ENCODE measurements at places on chromosomes 4 and X. TPM values are rescaled to one million over a fixed set of nuclear protein-coding genes. Genes with fewer than 3 reads are reported as not detected.

MAPK10 gene
- 89.8 TPM for polyA plus RNA-seq

- no peak for DNase-seq
Observed at GRCh38 chr4:1711055-1711570, 1.0 kb downstream of the SLBP start.

GRCh38 chrX:152896450-152896849 is 1.4 kb upstream of the ZNF185 start:
- DNase-seq, result no peak

DNA sequence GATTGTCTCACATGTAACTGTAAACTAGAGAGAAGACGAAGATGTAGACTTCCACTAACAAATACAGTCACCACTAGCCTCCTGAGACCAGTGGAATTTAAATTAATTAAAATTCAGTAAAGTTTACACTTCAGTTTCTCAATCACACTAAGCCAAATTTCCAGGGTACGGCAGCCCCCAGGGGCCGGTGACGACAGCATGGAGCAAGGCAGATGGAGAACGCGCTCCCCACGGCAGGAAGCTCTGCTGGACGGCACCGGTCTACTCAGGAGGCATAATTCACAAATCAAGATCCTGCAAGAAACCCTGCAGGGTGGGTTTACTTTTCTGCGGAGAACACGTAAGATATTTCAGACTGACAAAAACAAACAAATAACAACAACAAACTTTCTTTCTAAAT is 80.7 kb downstream of the FAT1 start:
- no peak for DNase-seq

DNA sequence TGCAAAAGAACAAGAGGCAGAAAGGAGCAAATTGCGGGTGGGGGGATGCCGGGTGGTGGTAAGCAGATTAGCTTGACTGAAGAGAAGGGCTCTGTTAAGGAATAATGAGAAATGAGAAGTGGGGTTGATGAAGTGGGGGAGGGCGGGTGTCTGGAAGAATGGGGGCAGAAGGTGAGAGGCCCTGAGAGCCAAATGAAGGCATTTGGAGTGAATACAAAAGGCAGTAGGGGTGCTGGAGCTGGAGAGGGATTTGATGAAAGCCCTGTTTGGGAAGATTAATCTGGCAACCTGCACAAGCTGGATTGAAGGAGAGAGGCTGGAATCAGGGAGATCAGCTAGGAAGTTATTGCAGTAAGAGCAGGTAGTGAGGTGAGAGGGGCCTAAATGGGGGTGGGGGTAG is 82.1 kb downstream of the GUCY2F start:
- DNase-seq, result no peak

GRCh38 chr4:8410066-8410625 is 30.4 kb downstream of the ACOX3 start:
- no peak for DNase-seq

- DNase-seq, result no peak
Observed at GRCh38 chr4:88709989-88710388, 12.4 kb upstream of the NAP1L5 start.

GRCh38 chr4:54392479-54392878 is 163.4 kb downstream of the PDGFRA start:
- DNase-seq, result no peak

ENOX2 gene
- polyA plus RNA-seq, result 19.4 TPM

SLIT2 gene
- polyA plus RNA-seq, result 56.6 TPM

DNA sequence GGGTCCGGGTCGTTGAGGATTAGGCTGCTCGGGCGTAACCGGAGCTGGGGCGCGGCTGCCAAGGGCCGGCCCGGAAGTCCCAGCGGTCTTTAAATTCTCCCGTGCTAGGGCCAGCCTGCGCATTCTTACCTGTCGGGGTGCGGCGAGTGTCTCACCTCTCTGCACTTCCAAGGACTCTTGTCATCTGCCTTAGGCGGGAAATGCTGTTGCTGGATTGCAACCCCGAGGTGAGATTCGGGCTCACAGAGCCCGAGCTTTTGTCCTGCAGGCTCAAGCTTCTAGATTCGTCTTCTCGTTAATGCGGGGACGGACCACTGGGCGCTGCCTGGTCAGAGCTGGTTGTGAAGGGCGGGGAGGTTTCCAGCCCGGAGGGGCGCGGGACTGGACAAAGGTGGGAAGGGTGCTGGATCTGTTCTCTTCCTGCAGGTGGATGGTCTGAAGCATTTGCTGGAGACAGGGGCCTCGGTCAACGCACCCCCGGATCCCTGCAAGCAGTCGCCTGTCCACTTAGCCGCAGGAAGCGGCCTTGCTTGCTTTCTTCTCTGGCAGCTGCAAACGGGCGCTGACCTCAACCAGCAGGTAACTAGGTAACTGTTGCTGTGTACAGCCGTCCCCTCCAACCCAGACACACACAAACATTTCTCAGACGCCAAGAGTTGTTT is at the start of gene ANKRD37:
Gene ANKRD37 (plus strand): TSS at position 118 of the 662 bp plus-strand sequence. CDS start 83 bp downstream, at position 201.
- peak; percentile 72 for DNase-seq

- DNase-seq, result peak; percentile 53
Observed at GRCh38 chrX:13028871-13029636, 15.4 kb downstream of the FAM9C start.

PAGE5 gene
- polyA plus RNA-seq, result not detected

DNA sequence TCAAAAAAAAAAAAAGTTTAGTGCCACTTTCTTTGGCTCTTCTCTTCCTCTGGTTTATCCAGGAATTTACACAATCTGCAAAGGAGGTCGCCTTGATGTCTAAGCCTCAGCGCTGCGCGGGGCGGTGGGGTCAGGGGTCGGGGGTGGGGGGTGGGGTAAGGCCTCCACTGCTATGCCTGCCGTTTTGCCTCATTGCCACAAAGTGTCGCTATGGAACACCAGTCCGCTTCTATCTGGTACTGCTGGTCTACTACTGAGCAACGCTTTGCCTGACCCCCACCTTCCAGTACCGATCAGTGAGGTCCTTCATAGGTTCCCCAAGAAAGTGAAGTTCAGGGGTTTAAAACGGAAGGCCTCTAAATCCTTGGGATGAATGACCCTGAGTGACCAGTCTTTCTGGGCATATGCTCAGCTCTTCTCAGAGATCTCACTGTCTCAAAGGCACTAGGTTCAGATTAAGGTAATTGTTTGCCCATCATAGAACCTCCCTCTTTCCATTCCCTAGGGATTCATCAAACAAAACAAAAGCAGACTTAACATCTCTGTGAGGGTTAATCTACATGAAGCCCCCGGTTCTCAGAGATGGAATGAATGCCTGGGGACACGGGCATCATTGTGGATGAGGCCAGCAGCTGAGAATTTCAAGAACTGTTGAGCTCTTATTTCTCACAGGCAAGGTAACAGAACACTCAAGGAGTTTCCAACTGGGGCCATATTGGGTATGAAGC is 16.9 kb upstream of the TSR2 start:
- no peak for DNase-seq

DNA sequence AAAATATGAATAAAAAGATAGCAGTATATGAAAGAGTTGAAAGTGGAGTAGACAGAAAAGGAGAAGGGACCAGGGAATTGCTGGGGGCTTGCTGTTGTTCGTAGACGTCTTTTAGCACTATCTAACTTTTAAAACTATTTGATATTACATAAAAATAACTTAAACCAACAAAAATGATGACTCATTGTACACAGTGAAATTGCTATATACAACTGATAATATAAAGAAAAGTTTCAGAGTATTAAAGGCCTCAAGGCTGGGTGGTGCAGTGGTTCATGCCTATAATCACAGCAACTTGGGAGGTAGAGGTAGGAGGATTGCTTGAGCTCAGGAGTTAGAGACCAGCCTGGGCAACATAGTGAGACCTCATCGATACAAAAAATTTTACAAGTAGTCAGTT is 5.2 kb downstream of the TRPC3 start:
- no peak for DNase-seq

DNA sequence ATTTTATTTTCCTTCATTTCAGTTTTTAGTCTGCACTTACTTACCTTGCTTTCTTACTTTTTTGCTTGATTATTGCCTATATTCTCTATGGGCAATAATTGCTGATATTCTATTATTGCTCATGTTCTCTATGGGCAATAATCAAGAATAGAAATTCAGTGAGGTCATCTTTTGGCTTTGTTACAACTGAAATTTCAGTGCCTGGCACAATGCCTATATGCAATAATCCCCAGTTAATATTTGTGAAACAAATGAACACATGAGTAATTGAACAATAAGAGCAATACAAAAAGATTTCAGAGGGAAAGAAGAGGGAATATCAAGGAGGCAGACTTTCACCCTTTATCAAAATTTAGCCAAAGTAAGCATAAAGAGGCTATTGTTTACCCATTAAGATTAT is 48.6 kb upstream of the ARSJ start:
- DNase-seq, result no peak

DCAF12L2 gene
- polyA plus RNA-seq, result 2.2 TPM

EDA2R gene
- 0.83 TPM for polyA plus RNA-seq

DNA sequence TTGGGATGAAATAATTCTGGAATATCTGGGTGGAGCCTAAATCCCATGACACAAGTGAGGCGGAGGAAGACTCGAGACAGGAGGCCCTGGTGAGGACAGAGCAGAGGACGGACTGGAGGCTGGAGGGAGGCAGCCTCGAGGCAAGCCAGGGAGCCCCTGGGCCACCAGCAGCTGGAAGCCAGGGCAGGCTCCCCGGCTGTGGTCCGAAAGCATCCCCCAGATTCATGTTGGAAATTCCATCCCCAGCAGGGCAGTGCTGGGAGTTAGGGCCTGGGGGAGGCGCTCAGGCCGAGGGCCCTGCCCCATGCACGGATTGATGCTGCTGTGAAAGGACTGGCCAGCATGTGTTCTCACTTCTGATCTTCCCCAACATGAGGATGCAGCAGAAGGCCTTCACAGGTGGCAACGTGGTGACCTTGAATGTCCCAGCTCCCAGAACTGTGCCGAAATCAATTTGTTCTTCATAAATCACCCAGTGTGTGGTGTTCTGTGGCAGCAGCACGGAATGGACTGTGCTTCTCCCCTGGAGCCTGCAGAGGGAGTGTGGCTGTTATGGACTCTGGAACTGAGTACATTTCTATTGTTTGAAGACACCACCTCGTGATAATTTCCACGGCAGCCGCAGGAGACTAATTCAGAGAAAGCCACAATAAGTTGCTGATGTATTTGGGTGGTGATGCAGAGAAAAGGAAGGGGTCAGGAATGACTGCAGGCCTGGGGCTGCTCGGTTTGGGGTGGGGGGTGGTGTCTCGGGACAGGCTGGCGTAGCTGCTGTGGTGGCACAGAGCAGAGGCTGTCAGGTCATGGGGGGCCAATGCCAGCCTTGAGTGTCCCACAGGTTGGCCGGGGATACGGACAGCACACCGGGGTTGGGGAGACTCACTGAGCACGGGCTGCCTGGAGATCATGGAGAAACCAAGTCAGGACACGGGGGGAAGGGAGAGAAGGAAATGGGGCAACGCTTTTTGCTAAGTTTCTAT is 56.9 kb downstream of the PCGF3 start:
- no peak for DNase-seq

DNA sequence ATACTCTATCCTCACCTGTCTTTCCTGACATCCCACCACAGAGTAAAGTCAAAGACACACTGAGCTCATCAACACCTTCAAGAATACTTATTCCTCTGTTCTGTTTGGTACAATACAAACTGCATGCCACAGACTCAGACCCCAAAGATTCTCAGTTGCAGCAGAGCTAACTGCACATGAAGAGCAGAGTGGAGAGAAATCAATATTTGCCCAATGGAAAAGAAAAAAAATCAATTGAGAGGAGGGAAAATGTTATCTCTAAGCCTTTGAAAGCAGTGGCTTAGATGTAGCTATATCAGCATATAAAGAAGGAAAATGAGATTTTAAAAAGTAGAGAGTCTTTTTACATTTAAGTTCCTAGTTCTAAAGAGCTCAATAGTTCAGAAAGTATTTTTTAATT is 180.2 kb downstream of the NWD2 start:
- DNase-seq, result no peak

DNA sequence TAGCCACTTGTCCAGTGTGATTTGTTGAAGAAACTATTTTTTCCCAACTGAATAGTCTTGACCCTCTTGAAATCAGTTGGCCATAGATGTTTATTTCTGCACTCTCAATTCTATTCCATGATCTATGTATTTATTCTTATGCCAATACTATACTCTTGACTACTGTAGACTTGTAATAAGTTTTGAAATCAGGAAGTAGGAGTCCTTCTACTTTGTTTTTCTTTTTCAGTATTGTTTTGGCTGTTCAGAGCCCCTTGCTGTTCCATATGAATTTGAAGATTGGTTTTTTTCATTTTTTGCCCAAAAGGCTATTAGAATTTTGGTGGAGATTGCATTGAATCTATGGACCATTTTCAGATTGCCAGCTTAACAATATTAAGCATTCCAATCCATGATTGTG is 10.2 kb downstream of the SAP30 start:
- no peak for DNase-seq

DNA sequence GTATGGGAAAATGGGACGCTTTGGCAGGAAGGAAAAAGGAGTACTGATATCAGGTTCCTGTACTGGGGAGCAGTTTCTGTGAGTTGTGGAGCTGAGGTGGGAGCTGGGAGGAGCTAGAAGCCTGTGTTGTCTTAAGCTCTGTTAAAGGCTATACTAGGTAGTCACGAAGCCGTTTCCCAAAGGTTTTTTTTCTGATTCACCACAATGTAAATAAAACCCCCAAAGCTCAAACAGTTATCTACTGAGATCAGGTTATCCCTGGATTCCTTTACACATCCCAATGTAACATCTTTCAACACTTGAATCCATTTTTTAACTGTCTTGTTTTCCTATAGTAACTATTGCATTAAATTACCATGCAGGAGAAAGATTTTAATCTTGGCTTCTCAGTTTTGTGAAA is 297.4 kb upstream of the SFRP2 start:
- no peak for DNase-seq

OPN1MW gene
- polyA plus RNA-seq, result not detected

MAGEA4 gene
- polyA plus RNA-seq, result not detected

YIPF7 gene
- polyA plus RNA-seq, result 0.48 TPM

- DNase-seq, result no peak
Observed at GRCh38 chrX:71661919-71662318, 5.4 kb upstream of the LOC101059915 start.

DNA sequence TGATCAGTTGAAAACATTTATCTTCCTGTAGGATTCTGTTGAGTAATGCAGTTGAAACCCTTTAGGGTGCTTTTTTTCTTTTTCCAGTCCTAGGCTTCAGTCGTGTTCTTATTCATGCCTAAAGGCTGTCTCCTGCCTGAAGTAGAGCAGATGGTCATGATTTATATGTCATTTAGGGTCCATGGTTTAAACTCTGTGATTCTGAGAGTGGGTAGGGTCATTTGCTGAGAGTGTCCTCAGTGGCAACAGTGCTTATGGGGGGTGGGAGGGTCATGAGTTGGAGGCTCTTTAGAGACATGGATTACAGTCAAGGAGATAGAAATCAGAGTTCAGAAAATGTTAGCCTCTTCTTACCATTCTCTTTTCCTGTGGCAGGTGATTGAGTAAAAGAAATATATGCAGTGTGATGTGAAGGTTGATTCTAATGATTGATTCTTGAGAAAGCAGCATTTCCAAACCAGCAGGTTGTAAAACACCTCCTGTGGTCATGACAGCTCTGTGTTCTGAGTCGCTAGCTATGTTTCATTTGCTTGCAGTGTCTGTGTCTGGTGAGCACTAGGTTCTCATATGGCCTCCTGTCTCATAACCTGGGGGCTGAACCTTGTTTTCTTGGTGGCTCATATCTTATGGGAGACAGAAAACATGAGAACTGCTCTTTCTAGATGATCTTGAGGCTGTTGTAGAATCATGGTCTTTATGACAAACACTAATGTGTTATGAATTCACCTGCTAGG is 60.4 kb downstream of the JADE1 start:
- DNase-seq, result no peak

DOK7 gene
- polyA plus RNA-seq, result 1.5 TPM

All from left kidney (tissue), 8 donors.